Activated gamma-delta T cell (primary cell): ENCODE measurements at places on chromosomes 13 and 19.

- DNase-seq = no peak
Measured at GRCh38 chr13:76597868-76598267, 288.3 kb downstream of the KCTD12 start.

DNA sequence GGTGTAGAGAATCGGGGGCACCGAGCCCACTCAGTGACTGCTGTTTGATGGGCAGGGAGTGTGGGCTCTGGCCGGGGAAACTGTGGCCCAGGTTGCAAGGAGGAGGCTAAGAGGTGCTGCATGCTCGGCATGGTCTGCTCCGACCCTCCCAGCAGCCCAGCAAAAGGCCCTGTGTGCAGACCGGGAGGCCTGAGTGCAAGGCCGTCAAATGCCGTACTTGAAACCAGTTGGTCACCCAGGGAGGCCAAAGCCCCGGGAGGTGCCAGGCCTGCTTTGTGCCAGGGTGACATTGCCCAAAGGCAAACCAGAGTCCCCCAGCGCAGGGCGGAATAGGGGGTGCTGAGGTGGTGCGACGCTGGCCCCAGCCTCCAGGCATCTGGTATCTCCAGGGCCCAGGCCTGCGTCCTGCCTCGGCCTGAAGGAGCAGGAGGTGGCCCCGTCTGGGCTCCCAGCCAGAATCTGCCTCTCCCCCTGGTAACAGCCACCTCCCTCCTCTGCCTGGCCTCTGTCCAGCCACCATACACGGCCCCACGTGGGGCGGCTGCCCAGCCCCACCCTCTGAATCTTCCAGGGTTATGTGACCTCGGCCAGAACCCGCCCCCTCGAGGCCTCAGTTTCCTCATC lies 4.0 kb downstream of the PIK3R2 start:
- no peak for DNase-seq

DNA sequence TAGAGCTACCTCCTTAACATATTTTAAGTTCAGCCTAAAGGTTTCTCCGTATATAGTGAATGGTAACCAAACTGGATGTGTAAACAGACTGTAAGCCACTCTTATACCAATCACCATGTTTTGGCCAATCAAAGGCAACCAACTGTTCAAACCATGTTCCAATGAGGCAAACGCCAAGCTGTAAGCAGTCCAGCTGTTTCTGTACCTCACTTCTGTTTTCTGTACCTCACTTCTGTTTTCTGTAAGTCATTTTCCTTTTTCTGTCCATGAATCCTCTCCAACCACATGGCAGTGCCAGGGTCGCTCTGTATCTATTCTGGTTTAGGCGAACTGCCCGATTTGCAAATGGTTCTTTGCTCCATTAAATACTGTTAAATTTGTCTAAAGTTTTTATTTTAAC lies 24.4 kb downstream of the COMMD6 start:
- no peak for DNase-seq

DNA sequence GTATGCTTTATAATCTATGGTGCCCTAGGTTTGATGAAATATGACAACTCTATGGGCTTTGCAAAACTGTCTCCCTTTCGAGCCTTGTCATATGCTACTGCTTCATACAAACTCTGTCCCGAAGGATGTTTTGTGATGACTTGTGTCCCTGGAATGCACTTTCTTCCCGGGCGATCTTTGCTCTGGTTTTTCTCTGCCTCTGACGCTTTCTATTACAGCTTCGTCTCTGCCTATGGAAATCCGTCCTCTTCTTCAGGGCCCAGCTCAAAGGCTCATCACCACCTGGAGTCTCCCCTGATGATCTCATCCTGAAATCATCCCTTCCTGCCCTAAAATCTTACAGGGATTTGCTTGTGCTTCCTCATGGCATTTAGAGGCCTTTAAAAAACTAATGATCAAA lies 191.5 kb upstream of the KL start:
- DNase-seq = no peak

DNA sequence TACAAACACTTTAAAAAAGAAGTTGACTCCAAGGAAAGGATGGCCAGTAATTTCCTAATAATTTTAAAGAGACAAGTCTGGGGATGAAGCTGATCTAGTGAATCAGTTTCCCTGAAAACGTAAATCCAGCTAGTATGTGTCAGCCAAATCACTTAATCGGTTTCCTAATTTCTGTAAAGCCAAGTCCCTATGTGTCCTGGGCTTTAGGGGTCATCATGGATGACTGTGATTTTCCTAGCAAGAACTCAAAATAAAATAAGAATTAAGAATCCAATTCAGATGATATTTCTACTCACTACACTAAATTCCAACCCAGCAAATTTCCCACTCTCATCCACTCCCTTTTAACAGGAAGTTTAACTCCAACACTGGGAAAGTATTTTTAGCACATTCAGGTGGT lies 35.9 kb downstream of the ELF1 start:
- DNase-seq = no peak

DNA sequence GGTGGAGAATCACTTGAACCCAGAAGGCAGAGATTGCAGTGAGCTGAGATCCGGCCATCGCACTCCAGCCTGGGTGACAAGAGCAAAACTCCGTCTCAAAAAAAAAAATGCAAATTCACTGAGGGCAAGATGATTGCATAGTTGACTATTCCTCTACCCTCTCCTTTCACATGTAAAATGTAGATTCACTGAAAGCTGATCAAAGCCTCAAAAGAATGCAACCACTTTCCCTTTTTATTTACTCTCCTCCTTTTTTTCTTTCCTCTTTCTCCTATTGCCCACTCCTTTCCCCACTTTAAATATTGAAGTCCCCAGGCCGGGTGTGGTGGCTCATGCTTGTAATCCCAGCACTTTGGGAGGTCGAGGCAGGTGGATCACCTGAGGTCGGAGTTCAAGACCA lies 6.3 kb downstream of the TEX101 start:
- DNase-seq = no peak
